Activated naive CD4-positive, alpha-beta T cell treated with anti-CD3 and anti-CD28 coated beads, Interleukin-2, amount 50 U/mL, for 72 hours (primary cell): ENCODE measurements at places on chromosomes 7 and 10. TPM values are rescaled to one million over a fixed set of nuclear protein-coding genes. Genes with fewer than 3 reads are reported as not detected.

The TMEM26 gene
- not detected for total RNA-seq

The TMEM196 gene
- total RNA-seq, result not detected

The TRRAP gene
- total RNA-seq, result 49.8 TPM

The FAM237B gene
- total RNA-seq, result not detected

The SLC26A4 gene
- total RNA-seq, result 1.1 TPM

The ZNF37A gene
- total RNA-seq, result 27.2 TPM

The PLXNA4 gene
- 0.41 TPM for total RNA-seq

The AGMO gene
- total RNA-seq, result not detected

The TLL2 gene
- not detected for total RNA-seq

The MCM10 gene
- 60.0 TPM for total RNA-seq

The LRRC4 gene
- 0.51 TPM for total RNA-seq

The PLXDC2 gene
- not detected for total RNA-seq

The MEOX2 gene
- not detected for total RNA-seq

The ANKRD1 gene
- not detected for total RNA-seq

The SFRP4 gene
- not detected for total RNA-seq

The PIK3CG gene
- 17.3 TPM for total RNA-seq

The ZNF467 gene
- 0.23 TPM for total RNA-seq

The PRPS1L1 gene
- total RNA-seq, result not detected
